Ammon's horn (tissue), 1 donor: ENCODE measurements at places on chromosomes 13 and 19.

DNA sequence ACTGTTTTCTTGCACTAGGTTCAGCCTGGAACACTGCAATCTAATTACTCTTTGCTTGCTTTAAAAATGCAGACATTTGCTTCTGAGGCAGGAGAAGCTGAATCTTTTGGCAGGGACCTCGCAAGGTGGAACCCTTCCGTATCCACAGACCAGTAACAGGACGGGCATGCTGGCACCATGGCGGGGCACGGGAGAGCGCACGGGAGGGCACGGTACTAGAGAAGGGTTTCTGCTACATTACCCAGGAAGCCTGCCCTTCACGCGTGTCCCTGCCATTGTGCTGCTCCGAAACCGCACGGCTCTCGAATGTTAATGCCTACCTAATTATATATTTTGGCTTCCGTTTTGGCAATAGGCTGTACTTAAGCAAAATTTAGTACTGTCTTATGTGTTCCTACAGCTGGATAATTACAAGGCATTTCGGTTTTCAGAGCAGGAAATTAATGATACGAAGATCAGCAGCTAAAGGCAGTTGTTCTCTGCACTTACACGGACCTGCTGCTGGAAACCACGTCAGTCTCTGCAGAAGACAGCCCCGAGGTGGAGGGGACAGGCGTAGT, 430.4 kb downstream of the IRS2 start:
- DNase-seq, result no peak

GRCh38 chr19:5880604-5881078, 10.3 kb upstream of the FUT5 start:
- DNase-seq, result no peak

GRCh38 chr19:16458391-16459341, 13.1 kb downstream of the EPS15L1 start:
- no peak for DNase-seq

- DNase-seq, result no peak
Observed at GRCh38 chr19:3783660-3784584, 2.3 kb downstream of the MATK start.

GRCh38 chr19:11247391-11247790, 8.0 kb downstream of the ANGPTL8 start:
- no peak for DNase-seq

DNA sequence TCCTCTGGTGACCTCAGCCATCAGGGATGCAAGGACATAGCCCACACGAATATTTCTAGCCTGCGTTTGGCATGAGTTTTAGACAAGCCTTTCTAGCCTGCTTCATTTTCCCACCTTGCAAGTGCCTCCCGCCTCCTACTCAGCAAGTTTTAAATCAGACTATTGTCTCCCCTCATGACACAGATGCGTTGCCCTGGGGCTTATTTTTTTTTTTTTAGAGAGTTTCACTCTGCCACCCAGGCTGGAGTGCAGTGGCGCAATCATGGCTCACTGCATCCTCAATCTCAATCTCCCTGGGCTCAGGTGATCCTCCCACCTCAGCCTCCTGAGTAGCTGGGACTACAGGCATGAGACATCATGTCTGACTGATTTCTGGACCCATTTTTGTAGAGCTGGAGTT, 14.6 kb downstream of the GJB2 start:
- no peak for DNase-seq

GRCh38 chr13:71798707-71799106, 68.3 kb downstream of the DACH1 start:
- no peak for DNase-seq

GRCh38 chr13:78875792-78876580, 217.0 kb upstream of the OBI1 start:
- no peak for DNase-seq

- peak; percentile 72 for DNase-seq
Observed at GRCh38 chr19:8571006-8571411, 6.2 kb downstream of the MYO1F start.

DNA sequence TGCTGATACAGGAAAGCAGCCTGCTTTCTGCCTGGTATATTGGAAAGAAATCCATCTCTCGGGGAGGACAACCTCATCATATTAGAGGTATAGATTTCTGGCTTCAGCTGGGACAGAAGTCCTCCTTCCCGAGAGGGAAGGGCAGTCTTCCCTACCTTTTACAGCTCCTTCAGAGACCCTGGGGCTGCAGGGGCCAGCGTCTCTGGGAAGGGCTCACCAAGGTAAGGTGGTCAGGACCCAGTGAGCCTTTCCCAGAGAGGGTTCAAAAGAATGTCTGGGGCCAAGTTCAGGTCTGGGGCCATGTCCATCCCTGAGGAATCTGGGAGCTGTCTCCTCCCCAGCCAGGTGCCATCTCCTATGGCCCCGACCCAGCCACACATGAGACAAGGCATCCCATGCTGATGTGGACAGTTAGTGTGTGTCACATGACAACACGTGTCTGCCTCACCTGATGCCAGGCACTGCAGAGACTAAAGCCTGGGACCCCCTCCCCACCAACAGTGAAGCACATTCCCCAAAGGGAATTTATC, 136.4 kb downstream of the URI1 start:
- no peak for DNase-seq

GRCh38 chr13:37070956-37071355, 11.5 kb upstream of the SUPT20H start:
- DNase-seq, result no peak

GRCh38 chr13:96474181-96474557, 384.3 kb downstream of the HS6ST3 start:
- no peak for DNase-seq

- DNase-seq, result peak; percentile 53
Observed at GRCh38 chr13:60397704-60398378, 821 bp downstream of the TDRD3 start.

- no peak for DNase-seq
Observed at GRCh38 chr19:16232568-16232967, 34.9 kb downstream of the AP1M1 start.

DNA sequence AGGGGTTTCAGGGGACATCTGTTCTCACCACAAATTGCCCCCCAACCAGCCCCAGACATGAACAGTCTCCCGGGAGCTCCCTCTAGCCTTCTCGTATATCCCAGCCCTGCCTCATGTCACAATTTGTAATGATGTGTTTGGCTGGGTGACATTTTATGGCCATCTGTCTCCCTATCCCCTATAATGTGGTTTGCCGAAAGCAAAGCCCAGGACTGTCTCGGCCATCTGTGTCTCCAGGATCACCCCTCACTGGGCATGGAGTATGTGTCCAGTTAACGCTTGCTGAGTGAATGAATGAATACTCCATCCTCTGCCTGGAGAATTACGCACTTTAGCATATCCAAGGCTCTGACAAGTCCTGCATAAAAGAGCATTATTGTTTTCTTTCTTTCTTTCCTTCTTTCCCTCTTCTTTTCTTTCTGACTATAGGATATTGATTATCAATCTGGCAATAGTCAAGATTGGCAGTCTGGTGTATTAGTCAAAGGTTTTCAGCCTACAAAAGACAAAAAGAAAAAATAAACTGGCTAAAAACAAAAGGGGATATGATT, 15.1 kb downstream of the HPN start:
- no peak for DNase-seq

GRCh38 chr19:3049089-3049488, 13.2 kb downstream of the TLE5 start:
- no peak for DNase-seq

DNA sequence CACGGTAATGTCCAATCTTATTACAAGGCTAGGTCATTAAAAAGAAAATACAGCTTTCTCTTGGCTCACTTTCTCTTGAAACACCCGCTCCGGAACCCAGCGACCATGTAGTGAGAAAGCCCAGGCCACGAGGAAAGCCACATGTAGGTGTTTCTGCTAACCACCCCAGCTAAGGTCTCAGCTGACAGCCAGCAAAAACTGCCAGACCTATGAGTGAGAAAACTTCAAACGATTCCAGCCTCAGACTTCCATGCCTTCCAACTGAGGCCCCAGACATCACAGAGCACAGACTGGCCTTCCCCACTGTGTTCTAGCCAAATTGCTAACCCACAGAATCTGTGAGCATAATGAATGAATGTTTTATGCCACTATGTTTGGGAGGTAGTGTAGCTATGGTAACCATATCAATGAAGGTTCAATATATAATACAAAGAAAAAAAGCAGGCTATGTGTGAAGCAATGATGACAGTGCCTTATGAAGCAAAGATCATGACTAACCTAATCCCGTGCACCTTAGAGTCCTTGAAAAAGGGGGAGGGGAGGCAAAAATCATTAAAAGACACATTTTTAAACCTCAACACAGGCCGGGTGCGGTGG, 11.9 kb upstream of the TPTE2 start:
- DNase-seq, result no peak

- no peak for DNase-seq
Observed at GRCh38 chr19:57599377-57599760, 316 bp upstream of the ZNF530 start.

DNA sequence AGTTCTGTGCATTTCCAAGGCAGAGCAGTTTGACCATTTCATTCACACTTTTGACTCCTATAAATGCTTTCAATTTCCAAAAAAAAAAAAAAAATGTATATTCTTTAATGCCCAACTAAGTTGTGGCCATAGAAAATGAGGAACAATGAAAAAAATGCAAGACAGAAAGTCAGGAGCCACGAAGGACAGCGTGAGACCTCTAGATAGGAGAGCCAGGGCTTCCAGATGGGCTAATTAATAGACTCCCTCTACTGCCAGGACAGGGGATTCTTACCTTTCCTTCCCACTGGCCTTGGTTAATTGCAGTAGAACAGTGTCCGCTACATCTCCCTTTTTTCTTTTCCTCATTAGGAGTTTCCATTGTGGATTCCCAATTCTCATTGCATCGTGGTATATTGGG, 8.6 kb downstream of the FPR3 start:
- DNase-seq, result no peak

GRCh38 chr19:55376241-55376933, at the start of gene TMEM190:
Gene TMEM190 (plus strand): TSS chr19:55376826. CDS start chr19:55376854, 28 bp downstream.
- DNase-seq, result no peak

GRCh38 chr13:25286308-25286968, 850 bp downstream of the MTMR6 start:
- DNase-seq, result peak; percentile 60

GRCh38 chr13:69828527-69828926, 279.1 kb upstream of the ATXN8OS start:
- DNase-seq, result no peak

GRCh38 chr13:97179501-97179900, 42.6 kb upstream of the MBNL2 start:
- no peak for DNase-seq

DNA sequence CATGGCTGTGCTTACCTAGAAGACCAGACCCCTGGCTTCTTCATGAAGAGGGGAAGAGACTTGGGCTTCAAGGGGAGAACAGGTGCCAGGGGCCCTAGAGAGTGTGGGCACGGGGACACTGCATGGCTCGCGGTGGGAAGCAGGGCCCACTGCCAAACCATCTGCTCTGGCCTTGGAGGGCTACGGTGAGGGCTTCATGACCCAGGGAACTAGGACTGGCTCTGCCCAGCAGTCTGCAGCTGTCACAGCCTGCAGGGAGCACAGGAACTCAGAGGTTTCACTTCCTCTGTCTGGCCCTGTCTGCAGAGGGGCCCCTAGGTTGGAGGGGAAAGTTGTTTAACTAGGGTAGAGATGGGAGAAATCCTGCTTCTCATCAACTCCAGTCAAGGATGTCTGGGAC, 4.3 kb downstream of the ERCC1 start:
- peak; percentile 83 for DNase-seq

DNA sequence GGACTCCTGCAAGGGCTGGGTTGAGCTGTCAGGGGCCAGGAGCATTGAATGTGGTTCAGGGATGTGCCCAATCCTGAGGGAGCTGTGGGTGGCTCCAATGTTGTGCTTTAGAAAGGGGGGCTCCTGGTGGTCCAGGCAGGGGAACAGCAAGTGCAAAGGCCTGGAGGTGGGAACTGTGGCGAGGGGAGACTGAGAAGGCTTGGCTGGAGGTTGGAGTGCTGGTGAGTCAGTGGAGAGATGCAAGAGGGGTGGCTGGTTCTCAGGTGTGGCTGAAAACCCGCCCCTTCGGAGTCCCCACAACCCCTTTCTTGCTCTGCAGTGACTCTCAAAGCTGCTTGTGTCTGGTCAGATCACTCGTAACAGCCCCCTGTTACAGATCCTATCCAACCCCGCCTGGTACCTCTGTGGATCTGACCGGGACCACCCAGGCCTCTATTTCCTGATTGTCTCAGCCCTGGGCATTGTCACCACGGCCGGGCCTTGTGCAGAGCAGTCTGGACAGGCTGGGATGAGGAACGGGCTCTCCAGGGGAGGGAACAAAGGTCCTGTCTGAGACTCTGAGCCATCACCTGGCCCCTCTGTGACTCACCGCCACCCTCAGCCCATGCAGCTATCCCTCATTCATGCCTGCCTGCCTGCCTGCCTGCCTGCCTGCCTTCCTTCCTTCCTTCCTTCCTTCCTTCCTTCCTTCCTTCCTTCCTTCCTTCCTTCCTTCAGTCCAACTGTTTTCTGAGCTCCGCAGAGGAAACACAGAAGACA, 1.4 kb upstream of the KCNN1 start:
- DNase-seq, result no peak

DNA sequence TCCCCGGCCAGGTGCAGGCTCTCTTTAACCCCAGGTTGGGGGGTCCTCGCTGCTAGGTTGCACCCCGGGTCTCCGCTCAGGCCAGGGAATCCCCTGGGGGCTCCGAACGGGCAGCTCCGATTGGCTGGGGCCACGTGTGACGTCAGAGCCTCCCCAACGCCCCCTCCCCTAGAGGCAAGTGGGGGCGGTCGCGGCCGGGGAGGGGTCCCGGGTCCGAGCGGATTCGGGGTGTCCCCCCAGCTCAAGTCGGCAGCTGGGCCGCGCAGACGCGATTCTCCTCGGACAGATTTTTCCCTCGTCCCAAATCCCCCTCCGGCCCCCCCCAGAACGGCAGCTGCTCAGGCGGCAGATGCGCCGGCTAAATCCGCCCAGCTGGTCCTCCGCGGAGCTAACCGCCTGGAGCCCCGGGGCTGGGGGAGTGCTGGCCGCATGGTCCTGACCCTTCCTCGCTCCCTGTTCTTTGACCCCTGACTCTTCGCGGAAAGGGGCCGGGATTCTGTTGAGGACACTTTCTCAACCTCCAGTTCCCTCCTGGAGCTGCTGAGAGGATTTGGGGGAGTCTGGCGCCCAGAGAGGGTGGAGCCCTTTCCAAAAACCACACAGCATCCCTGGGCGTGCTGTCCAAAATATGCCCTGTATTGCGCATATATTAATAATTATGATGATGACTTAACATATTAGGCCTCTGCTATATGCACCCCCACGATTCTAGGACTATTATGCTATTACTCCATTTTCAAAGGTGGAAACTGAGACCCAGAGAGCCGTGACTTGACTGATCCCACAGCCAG, 25.4 kb upstream of the SEMA6B start:
- DNase-seq, result no peak

GRCh38 chr19:50510700-50511068, 307 bp downstream of the JOSD2 start:
- DNase-seq, result no peak

DNA sequence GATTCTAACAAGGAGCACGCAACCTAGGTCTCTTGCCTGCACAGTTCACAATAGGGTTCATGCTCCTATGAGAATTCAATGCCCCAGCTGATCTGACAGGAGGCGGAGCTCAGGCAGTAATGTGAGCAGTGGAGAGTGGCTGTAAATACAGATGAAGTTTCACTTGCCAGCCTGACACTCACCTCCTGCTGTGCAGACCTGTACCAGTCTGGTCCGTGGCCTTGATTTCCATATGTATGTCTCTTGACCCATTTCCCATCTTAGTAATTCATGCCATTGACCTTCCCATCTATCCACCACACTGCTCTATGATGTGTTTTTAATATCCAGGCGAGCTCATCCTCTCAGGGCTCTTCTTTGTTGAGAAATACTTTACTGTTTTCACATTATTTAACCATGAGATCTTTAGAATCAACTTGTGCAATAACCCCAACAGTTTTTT, 95.2 kb downstream of the LRCH1 start:
- no peak for DNase-seq

- no peak for DNase-seq
Observed at GRCh38 chr19:17243830-17244617, 1.7 kb downstream of the NR2F6 start.

GRCh38 chr19:11265785-11266236, 3.5 kb upstream of the DOCK6 start:
- DNase-seq, result no peak
